ENCODE measurements at places on chromosomes 11 and 22.
A peak's percentile ranks its signal among the peaks of the same experiment; 100 is the strongest.

DNA sequence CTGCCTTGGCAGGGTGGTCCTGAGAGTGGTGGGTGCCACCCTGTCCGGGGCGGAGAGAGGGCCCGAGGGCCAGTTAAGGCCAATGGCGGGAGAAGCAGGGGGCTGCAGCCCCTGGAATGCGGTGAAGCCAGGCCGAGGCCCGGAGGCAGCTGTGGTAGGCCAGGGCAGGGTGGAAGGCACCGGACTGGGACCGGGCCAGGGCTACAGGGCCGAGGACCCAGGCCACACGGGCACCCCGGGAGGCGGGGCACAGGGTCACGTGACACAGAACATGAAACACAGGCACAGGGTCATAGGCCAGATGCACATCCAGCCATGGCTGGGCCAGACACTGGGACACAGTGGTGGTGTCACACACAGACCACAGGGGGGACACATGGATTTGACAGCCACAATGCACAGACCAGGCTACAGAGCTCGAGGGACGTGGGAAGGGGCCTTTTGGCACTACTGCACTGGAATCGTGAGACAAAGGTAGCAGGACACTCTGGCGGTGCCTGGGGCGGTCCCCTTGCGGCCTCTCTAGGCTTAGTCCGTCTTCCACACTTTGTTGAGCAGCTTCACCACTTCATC is 2.8 kb downstream of the SLC25A1 start:
- DNase-seq: no peak

GRCh38 chr11:1485504-1485885 is 1.1 kb downstream of the MOB2 start:
- DNase-seq: no peak

DNA sequence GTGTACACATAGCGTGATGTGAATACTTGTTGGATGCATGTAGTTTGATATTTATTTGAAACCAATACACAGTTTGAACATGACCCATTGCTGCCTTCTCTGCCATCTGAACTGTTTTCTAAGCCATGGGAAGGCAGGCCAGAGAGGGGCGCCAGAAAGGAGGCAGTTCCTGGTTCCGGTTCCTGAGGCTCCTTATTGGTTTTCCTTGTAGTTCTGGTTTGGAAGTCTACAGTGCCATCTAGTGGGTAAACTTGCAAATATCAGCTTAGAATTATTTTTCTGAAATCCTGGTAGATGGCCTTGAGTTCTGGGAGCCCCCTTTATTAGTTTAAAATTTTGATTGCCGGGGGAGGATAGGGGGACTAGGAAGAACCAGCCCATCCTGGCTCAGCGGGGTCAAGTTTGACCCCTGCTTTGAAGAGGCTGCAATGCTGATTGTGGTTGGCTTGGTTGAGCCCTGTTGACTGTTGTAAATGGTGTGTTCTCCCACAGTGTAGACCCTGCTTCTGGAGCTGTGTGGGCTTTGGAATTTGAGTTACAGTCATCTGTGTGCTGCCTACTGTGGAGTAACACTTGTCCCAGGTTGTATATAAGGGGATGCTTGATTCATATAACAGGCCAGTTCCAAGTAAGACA is 48.4 kb downstream of the GRAMD1B start:
- DNase-seq: peak; percentile 62

- DNase-seq: no peak
These were observed 32.0 kb upstream of the LRRC32 start for GRCh38 chr11:76702336-76703128.

- DNase-seq: no peak
These were observed 143.1 kb upstream of the DDI1 start for GRCh38 chr11:103893371-103893770.

GRCh38 chr11:86802601-86803051 is 2.3 kb downstream of the PRSS23 start:
- peak; percentile 50 for DNase-seq

- DNase-seq: no peak
These were observed 32.0 kb downstream of the LRRC32 start for GRCh38 chr11:76638270-76639197.

DNA sequence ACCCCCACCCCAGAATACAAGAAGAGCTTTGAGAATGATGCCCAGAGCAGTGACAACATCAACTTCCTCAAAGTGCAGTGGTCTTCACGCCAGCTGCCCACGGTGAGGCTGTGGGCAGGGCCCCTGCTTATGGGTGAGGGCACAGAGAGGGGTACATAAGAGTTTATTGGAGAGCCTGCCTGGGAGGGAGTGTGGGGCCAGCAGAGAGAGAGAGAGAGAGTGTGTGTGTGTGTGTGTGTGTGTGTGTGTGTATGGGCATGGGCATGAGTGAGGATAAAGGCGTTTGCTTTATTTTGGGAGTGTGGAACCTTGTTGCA is 9.5 kb downstream of the PHOX2A start:
- no peak for DNase-seq

DNA sequence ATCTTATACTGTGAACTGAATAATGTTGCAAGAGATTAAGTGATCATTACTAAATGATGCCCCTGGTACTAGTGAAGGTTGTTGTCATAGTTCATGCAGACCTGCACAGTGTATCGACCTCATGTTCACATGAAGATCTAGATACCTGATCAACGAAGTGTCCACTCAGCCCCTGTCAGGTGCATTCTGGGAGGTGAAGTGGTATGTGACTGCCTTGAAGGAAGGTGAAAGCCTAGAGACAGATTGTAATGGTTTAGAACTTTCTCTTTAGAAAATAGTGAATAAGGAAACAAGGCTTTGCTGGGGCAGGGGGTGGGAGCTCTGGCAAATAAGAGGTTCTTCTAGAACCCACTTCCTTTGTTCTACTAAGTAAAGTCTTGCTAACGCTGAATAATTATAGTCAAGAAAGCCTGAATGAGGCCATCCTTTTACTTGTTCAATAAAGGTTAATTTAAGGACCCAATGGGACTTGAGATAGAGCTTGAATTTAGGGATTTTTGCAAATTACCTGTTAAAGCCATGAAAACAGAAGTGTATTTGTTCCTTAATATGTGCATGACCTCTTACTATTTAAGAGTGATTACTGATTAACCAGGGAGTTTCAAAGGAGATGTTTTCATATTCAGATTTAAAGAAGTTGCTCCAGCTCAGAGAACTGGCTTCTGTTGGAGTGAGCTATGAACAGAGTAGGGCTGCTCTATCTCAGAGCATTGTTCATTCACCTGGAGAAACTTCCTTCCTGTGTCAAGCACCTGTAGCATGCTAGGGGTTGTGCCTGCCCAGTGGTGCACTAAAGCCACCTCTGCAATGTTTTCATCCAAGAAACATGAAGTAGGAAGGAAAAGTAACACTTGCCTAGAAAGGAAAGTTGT is 45.3 kb downstream of the C22orf31 start:
- DNase-seq: no peak

- no peak for DNase-seq
These were observed 140.0 kb upstream of the MTMR2 start for GRCh38 chr11:96063886-96064285.

GRCh38 chr11:72239849-72240460 is 4.0 kb downstream of the PHOX2A start:
- no peak for DNase-seq

- DNase-seq: no peak
These were observed 144.4 kb downstream of the GRIA4 start for GRCh38 chr11:105754260-105754659.

- no peak for DNase-seq
These were observed 973.2 kb downstream of the NTM start for GRCh38 chr11:132343445-132344175.

GRCh38 chr11:76217653-76218160 is 11.4 kb upstream of the WNT11 start:
- DNase-seq: no peak

DNA sequence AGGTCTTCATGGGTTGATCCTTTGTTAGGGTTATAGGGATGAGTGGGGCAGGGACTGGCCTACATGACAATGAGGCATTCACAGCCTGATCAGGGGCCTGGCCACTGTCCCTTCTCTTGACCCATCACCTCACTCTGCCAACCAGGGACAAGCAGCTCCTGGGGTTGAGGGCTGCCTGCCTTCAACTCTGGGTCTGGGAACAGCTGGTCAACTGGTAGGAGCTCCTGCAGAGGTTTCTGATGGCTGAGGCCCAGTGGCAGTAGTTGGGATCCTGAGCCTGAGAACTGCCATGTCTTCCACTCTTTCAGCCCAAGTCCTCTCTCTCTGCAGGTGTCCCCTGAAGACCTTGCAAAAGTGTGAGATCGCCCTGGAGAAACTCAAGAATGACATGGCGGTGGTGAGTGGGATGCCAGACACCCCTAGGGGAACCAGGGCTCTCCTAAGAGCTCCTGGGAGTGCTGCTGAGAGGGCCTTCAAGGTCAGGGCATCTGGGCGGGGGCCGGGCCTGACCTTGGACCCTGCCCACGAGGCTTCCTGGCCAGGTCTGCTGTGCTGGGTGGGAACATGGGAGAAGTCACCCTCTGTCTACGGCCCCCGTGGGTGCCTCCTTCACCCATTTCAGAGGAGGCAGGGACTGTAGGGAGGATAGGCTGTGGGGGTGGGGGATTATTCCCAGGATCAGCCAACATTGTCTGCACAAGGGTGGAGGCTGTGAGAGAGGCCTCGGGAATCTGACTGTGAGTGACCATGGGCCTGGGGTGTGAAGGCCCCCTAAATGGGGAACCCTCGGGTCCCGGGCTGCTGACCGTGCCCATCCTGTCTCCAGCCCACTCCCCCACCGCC is 76.8 kb downstream of the MED15 start:
- no peak for DNase-seq

DNA sequence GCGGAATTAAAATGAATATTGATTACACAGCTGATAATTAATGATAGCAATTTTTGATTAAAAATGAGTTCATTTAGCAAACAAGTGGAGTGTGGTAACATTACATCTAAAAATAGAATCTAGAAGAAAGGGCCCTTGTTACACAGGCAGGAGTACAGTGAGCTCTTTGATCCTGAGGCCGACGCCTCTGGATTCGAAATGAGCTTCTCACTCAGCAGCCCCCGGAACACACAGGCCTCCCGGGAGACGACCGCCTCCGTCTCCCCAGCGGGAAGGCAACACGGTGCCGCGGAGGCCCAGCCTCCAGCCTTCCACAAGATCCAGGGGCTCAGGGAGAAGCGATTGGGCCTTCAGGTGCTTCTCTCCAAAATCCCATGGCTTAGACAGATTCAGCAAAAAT is 379.1 kb downstream of the BRD1 start:
- no peak for DNase-seq

DNA sequence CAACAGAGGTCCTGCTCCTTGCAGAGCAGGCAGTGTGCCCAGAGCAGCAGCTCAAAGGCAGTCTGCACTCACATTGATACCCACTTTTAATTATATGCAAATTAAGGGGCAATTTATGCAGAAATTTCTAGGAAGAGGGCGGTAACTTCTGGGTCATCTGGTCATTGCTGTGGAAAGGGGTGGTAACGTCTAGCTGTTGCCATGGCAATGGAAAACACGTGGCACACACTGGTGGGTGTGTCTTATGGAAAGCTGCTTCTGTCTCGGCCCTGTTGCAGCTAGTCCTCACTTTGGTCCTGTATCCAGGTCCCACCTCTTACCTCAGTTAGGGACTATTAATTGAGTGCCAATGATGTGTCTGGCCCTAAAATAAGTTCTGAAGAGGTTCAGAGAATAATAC is 36.8 kb downstream of the BARX2 start:
- DNase-seq: no peak

DNA sequence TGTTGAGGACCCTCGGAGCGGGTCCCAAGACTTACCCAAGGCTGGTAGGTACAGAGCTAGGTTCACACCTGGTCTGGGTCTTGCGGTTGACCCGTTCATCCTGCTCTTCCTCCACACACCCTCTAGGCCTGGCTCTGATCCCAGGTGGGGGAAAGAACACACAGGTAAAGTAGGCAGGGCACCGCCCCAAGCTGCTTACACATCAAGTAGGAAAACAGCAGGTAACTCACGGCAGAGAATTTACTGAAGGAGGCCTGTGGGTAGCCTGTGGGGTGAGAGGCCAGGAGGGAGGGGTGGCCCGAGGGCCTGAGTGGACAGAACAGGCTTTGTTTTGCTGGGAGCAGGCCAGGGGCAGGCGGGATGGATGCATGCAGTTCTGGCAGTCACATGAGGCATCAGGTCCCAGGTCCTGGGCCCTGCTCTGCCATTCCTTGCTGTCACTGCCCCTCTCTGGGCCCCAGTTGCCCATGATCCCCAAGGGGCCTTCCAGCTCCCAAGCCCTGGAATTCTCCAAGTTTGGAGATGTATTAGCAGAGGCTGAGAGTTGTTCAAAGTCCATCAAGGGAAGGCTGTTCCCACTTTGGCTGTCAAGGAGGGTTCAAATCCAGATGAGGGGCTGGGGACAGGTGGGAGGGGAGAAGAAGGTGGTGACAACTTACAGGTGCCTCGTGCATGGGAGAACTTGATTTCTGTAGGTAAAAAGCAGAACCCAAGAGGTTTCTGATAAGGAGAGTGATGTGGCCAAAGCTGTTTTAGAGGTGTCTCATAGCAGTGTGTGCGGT is 5.7 kb downstream of the TSKU start:
- DNase-seq: no peak

GRCh38 chr11:8233691-8234424 is 29.8 kb downstream of the LMO1 start:
- DNase-seq: peak; percentile 67

- no peak for DNase-seq
These were observed 49.7 kb downstream of the EXT2 start for GRCh38 chr11:44145011-44145775.

DNA sequence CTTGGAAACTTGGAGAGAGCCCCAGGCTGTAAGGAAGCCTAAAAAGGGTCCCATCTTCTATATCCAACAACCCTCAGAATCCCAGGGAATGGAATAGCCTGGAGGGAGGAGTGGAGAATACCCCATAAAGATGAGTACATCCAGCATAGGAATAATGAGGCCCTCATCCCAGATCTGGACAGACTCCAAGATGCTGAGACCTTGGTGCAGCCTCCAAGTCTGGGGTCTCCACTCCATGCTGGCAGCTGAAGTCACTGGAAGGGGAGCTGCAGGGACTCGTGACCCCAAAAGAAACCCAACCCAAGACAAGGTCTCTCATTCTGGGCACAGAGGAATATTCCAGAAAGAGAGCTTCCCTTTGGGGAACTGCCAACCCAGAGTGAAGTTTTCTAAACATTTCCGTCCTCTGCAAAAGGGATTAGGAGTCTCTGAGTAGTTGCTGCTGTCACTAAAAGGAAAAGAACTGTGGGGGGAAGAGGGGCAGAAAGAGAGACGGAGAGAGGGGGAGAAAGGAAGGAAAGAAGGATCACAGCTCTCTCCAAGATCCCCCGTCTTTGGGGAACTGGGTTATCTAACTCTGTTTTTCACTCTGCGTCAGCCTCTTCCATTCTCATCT is 589 bp downstream of the SCGB1A1 start:
- DNase-seq: no peak

DNA sequence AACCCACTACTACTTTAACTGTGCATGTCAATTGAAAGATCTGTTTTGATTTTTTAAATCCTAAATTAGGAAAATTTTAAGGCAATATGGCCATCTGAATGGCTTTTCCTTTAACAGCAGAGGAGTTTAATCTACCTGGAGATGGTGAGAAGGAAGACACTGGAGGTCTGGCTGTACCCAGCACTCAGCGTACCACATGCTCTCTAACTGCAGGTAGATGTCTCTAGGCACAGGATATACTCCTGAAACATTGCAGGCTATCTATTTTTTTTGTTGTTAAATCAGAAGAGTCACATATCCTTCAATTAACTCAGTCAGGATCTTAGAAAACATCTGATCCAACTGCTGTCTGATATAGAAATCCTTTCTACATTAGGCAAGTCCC is 17.3 kb upstream of the CASTOR1 start:
- DNase-seq: no peak

All from astrocyte (in vitro differentiated cells and primary cell).